SJSA1 (cell line): ENCODE measurements at places on chromosomes 16 and 17. TPM values are rescaled to one million over a fixed set of nuclear protein-coding genes. Genes with fewer than 3 reads are reported as not detected.

The HEATR9 gene
- total RNA-seq = not detected in 2 replicates

The TPSD1 gene
- not detected in 2 replicates for total RNA-seq

The KRT31 gene
- total RNA-seq = not detected in 2 replicates

The ZSCAN10 gene
- not detected in 2 replicates for total RNA-seq

The C1QTNF1 gene
- total RNA-seq = 3.6 and 5.1 TPM in 2 replicates

The MYH8 gene
- 0.03 TPM in 1 of 2 replicates, not detected in the other for total RNA-seq

The POLR3K gene
- 10.1 and 20.8 TPM in 2 replicates for total RNA-seq

The CCDC200 gene
- not detected in 2 replicates for total RNA-seq

The PDK2 gene
- 22.2 and 25.3 TPM in 2 replicates for total RNA-seq

The QRICH2 gene
- total RNA-seq = 2.0 and 4.7 TPM in 2 replicates

The PIK3R5 gene
- total RNA-seq = not detected in 2 replicates

The MEAK7 gene
- total RNA-seq = 8.2 and 8.4 TPM in 2 replicates

The TP53TG3B gene
- not detected in 2 replicates for total RNA-seq

The RAD51C gene
- total RNA-seq = 74.9 and 77.8 TPM in 2 replicates

The KRTAP1-1 gene
- not detected in 2 replicates for total RNA-seq

The SDK2 gene
- total RNA-seq = 0.05 TPM in 1 of 2 replicates, not detected in the other

The PRAC2 gene
- not detected in 2 replicates for total RNA-seq

The EVPLL gene
- not detected in 2 replicates for total RNA-seq

The CACNG5 gene
- total RNA-seq = not detected in 2 replicates

The B9D1 gene
- 25.9 and 28.0 TPM in 2 replicates for total RNA-seq

The HBA1 gene
- not detected in 2 replicates for total RNA-seq

The NHLRC4 gene
- 0.37 TPM in 1 of 2 replicates, not detected in the other for total RNA-seq

The KRTAP3-1 gene
- total RNA-seq = not detected in 2 replicates

The GPR179 gene
- 0.05 TPM in 1 of 2 replicates, not detected in the other for total RNA-seq

The NACA2 gene
- total RNA-seq = not detected in 2 replicates

The SYNGR3 gene
- 1.8 and 7.3 TPM in 2 replicates for total RNA-seq

The GNG13 gene
- total RNA-seq = not detected in 2 replicates

The CDRT15L2 gene
- not detected in 2 replicates for total RNA-seq

The CD300A gene
- not detected in 2 replicates for total RNA-seq

The TNFRSF13B gene
- total RNA-seq = not detected in 2 replicates

The CSNK1D gene
- 26.0 and 33.7 TPM in 2 replicates for total RNA-seq

The CYGB gene
- 4.4 and 5.2 TPM in 2 replicates for total RNA-seq
